Posterior cingulate gyrus (tissue), 11 donors: ENCODE measurements at places on chromosomes 16 and 17.
A peak's percentile ranks its signal among the peaks of the same experiment; 100 is the strongest.

- DNase-seq = no peak
Observed at GRCh38 chr17:82943751-82944150, 103.9 kb upstream of the ZNF750 start.

GRCh38 chr16:82034981-82035612 is at the start of gene HSD17B2:
Gene HSD17B2 (plus strand): TSS chr16:82035253. CDS start chr16:82035425, 172 bp downstream.
- DNase-seq = no peak

DNA sequence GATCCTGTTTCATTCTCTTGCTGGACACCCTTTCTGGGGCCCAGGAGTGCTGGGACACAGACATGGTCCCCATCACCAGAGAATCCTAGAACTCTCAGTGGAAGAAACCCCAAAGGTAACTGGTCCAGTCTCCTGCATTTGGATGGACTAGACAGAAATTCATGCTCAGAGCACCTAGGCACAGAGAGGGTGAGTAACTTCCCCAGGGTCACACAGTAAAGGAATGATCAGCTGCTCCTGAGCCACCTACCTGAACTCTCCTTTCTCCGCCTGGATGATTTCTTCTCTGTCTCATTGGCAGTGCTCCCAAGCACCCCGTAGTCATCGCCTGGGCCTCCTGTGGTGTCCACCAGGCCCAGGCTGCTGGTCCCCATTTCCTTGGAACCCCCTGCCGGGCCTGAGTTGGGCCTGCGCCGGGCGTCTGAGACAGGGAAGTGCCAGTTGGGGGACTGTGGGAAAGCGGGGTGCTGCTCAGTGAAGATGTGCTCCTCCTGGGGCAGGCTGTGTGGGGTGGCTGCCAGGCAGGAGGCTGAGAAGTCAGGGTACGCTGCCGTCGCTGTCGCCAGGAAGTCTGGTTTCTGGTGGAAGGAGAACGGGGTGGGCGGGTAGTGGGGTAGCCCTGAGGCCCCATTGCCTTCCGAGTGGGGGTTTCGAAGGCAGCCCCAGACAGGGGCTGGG is 767 bp downstream of the MEOX1 start:
- DNase-seq = no peak

GRCh38 chr16:2584729-2585650 is 47.2 kb downstream of the PDPK1 start:
- no peak for DNase-seq

DNA sequence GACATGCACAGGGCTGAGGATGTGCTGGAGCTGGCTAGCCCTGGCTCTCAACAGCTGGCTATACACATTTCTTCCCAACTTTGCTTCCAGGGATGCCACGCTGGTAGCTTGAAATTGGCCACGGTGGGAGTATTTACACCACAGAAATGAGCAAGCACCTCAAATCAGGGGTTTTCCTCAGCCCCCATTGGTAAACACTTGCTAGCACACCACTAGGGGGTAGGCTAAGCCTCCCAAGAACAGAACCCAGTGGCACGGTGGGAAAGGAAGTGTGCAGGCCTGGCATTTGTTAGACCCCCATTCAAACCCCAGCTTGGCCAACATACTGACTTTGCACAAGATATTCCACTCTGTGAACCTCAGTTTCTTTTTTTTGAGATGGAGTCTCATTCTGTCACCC is 12.9 kb downstream of the DRC3 start:
- DNase-seq = no peak

DNA sequence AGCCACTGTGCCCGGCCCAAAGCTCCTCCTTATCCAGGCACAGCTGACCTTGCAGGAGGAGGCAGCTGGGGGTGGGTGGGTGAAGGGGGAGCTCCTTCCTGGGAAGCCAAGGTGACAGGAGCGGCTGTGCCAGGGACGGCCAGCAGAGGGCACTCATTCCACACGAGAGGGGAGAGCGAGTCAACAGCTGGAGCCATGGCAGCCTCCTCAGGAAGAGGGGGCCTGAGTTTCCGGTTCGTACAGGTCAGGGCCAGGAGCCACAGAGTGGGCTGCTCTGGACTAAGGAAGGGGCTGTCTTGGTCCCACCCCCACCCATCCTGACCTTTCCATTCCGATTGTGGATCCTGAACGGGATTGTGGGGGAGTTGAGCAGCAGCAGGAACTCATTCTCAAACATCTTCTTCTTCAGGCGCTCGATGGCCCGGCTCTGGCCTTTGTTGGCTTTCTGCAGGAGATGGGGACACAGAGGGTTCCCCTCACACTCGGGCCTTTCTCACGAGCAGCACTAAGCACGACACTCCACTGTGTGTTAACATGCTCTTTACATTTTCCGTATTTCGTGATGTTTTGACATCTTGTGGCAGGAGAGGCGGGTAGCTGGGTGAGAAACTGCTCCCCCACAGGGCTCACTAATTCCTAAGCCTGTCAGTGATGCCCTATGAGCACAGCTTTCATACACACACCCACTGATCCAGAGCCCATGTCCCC is 61.6 kb downstream of the TIMM22 start:
- DNase-seq = peak; percentile 33

- no peak for DNase-seq
Observed at GRCh38 chr17:59451706-59452105, 113.7 kb upstream of the DHX40 start.

GRCh38 chr16:72856797-72857196 is 191.1 kb downstream of the ZFHX3 start:
- no peak for DNase-seq

DNA sequence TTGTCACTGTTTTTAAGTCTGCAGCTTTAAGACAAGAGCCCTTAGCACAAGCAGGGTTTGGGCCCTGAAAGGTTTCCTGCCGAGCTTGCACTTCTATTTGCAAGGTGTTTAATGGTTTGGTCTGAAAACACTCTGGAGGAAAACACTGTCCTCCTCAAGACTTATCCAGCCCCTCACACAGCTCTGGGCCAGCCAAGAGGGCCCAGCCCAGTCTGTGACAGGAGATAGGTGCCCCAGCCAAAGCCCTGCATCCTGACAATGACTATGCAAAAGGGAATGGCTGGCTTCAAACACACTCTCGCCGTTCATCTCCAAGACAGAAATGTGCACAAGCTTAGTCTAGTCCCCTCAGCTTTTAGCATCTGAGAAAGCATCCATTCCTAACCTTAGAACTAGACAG is 26.9 kb downstream of the MPG start:
- no peak for DNase-seq

DNA sequence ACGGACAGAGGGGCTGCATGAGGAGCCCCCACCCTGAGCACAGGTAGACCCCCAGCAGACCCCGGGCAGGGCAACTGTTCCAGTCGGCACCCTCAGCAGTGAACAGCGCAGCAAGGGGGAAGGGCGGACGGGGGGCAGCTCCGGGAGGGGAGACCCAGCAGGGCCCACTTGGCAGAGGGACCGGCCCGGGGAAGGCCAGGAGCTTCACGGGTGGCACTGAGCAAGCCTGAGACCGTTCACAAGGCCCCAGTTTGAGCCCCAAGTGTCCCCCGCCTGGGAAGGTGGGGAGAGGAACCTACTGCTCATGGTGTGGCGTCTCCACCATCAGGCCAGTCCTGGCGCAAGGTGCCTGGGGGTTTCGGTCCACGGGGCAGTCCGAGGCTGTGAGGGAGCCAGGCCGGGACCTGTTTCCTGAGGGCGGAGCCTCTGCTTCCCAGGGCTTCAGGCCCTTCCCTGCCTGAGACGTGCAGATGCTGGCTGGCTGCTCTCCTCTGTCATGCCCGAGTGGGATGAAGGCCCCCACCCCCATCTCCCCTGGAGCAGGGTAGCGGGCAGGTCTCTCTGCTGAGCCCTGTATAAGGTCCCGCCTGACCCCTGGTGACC is 54.4 kb upstream of the GNG13 start:
- peak; percentile 65 for DNase-seq

DNA sequence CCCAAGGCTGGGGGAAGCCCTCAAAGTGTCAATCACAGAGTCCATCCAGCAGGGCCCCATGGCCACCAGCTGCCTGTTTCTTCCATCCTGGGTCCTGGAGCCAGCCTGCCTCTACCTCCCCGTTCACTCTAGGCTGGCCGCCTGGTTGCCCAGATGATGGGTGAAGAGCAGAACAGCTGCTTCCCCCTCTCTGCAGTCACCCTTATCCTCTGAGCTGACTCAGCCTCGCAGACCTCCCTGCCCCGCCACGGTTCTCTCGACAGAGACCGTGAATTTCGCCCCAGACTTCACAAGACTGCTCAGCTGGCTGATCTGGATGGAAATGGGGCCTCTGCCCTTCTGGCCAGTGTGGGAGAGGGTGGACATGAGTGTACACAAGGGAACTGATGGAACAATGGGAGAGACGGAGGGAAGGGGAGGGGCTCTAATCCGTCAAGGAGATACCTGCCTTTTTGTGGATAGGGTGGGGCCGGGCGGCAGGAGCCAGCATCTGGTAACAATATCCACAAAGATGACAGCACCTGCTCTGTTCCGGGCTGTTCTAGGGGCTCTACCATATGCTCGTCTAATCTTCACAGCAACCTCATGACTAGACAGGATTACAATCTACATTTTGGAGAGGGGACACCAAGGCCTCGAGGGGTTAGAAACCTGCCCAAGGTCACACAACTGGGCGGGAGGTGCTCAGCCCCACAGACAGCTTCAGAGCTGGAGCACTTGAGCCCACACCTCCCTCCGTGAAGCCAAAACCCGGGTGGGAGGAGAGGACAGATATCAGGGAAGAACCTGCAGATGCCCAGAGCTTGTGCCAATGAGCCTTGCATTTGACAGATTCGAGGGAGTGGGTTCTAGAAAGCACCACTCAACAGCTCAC is 136.0 kb downstream of the SDK2 start:
- DNase-seq = no peak

- no peak for DNase-seq
Observed at GRCh38 chr16:78092758-78093157, 6.7 kb upstream of the WWOX start.

GRCh38 chr16:10992797-10993196 is 48.4 kb downstream of the CLEC16A start:
- DNase-seq = no peak

- DNase-seq = no peak
Observed at GRCh38 chr16:74738113-74738541, 36.5 kb downstream of the FA2H start.

- peak; percentile 56 for DNase-seq
Observed at GRCh38 chr17:199806-200545, 18.5 kb upstream of the DOC2B start.

DNA sequence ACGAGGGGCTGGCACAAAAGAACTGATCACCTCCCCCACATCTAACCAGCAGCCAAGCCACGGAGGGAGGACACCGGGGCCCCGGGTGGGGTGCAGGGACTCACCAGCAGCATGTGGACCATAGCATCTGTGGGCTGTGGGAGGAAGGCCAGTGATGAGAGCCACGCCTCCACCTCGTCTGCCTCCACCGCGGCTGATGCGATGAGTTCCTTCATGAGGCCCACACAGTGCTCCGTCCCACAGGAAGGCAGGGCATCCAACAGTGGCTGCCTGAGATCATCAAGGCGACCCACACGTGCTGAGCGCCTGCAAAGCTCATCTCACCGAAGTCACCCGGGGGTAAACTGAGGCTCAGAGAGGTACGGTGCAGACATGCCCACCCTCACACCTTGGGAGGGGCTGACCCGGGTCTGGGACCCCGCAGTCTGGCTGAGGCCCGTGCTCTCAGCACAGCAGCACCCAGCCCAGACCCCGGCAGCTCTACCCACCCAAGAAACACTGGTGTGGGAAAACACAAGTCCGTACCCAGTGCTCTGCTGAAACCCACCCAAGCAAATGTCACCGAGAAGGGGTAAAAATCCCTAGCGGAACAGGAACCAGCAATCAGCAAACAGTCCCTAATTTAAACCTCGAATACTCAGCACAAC is 85.9 kb downstream of the LITAF start:
- no peak for DNase-seq

GRCh38 chr16:72609933-72610332 is 438.0 kb upstream of the PMFBP1 start:
- DNase-seq = no peak

DNA sequence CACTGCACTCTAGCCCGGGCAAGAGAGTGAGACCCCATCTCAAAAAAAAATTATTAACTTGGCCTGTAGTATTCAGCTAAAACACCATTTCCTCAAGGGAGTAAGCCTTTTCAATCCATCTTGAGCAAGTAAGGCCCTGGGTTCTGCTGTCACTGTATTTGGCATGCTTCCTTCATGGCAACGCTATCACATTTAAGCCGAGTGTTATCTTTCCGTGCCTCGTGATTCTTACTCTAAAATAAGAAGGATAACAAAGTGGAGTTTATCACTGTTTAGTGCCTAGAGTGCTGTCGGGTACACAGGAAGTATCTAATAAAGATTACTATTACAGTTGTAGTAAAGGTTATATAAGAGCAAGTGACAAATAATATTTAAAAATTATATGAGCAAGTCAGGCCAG is 8.8 kb downstream of the VPS53 start:
- DNase-seq = no peak

- DNase-seq = no peak
Observed at GRCh38 chr16:50372611-50373344, 4.0 kb upstream of the BRD7 start.

DNA sequence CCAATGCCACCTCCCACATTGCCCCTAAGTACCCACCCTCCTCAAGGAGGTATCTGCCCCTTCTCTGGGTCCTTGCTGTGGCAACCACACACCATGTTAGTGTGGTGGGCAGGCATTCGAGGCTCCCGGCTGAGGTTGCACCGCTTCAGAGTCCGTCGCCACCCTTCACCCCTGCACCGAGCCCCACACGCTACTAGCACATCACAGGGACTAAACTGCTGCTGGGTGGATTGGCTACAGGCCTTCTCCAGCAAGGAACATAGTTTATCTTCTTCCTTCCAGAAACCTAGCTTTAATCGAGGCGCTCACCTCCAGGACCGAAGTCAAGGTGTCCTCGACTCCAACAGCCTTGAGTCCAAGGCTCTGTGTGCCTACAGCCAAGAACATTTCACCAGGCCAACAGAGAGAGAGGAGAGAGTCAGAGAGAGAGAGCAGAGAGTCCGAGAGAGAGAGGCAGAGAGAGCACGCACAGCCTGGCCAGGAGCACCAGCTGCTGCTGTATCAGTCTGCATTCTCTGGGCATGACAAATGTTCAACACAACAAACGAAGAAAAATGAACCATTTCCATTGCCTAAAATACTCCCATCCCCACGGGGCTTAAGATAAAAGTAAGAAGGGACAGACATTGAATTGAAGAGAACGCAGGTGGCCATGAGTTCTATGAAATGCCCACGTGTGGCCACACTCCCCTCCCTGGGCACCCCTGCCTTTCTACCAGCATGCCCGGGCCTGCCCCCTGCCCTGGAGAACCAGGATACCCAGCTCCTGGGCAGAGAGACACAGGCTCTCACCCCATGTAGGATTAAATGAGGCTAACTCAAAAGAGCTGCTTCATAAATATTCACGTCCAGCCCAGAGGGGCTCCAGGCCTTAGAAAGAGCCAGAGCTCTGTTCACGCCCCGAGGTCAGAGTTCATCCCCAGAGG is 94.9 kb downstream of the RBFOX3 start:
- DNase-seq = no peak

DNA sequence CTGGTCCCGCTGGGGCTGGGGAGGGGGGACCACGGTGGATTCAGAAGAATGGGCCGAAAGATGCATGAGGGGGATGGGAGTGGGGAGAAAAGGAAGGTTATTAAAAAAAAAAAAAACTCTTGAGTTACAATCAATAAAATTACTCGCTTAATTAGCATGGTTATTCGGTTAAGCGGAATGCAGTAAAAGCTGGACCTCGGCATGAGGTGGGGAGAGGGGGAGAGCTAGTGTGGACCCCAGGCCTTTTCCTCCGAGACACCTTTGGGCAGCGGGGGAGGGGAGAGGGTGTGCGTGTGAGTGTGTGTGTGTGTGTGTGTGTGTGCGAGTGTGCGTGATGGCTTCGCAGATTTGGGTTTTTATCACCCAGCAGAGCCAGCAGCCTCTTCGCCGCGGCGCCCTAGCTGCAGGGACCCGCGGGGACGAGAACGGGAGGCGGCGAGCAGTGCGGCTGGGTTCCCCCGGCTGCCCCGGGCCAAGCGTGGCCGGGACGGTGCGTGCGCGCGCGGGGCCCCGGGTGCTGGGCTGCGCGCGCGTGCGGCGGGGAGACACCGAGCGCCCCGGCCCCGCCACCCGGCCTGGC is 3.7 kb downstream of the BAHCC1 start:
- no peak for DNase-seq
